T1000 (cell line): ENCODE measurements at places on chromosomes 7 and 10.

DNA sequence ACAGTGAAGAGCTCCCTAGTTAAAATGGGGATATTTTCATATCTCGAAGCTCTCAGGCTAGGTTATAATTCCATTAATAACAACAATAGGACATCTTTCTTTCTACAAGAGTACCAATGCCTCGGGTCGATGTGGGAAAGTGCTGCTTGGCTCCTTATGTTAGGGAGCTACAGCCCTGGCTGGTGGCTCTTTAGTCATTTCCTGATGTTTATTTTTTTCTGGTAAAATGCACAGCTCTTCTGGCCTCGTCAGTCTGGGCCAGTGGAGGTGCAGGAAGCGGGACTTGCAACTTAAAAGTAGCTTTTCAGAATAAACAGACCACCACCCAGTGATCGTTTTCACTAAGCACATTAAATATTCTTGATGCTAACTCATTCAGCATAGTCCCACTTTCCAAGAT is 58.3 kb downstream of the MKX start:
- DNase-seq: no peak

- DNase-seq: no peak
Observed at GRCh38 chr7:17158261-17158660, 140.2 kb upstream of the AHR start.

DNA sequence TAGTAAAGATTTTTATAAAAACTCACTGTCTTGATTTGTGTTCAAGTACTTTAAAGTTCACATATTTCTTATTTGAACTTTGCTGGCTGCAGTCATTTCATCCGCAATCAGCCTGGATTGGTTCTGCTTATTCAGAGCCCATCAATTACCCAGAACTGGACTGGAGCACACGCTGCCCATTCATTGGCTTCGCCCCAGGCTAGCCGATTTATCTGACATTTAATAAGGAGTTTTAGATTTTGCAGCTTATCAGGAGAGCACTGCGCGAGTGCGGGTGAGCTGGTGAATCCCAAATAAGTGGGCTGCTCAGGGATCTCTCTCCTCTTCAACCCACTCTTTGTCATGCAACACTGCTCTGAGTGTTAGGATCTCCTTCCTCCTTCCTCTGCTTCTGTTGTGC is 166.0 kb upstream of the GPR26 start:
- no peak for DNase-seq

- DNase-seq: no peak
Observed at GRCh38 chr10:65197935-65198334, 1676.7 kb downstream of the REEP3 start.

DNA sequence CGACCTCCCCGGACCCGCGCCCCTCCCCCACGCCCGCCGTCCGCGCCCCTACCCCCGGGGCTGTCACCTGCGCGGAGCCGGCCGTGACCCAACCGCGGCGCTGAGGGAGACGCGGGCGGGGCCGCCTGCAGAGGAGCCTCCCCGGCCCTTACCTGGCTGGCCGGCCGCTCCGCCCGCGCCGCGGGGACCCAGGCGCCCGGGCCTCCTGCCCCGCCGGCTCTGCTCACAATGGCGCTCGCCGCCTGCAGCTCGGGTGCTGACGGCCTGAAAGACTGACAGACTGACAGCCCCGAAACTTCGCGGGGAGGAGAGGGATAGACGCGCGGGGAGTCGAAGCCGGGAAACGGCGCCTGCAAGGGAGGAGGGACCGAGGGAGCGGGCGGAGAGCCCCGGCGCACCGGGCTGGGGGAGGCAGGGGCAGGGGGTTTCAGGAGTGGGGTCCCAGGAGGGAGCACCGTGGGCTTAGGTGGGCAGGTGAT is 393 bp downstream of the ZNF467 start:
- DNase-seq: no peak

GRCh38 chr7:18846765-18847215 is 270.6 kb downstream of the TWIST1 start:
- no peak for DNase-seq

DNA sequence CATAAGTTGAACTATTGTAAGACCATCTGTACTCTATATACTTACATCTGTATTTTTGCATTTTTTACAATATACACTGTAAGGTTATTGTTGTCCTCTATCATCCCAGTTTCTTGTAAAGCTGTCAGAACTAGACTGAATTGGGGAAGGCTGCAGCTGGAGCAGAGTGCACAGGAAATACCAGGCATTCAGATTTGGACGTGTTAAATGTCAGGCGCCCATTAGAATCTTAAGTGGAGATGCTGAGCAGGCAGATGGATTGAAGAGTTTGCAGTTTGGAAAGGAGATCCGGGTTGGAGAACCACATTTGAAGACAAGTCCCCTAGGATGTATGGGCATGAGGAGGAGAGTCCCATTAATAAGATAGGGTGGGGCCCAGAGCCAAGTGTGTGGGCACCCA is 40.4 kb downstream of the MTURN start:
- no peak for DNase-seq

- no peak for DNase-seq
Observed at GRCh38 chr10:97016728-97017473, 168.9 kb downstream of the SLIT1 start.

GRCh38 chr10:64394744-64395143 is 873.5 kb downstream of the REEP3 start:
- no peak for DNase-seq

- DNase-seq: no peak
Observed at GRCh38 chr7:72325561-72325960, 86.6 kb downstream of the CALN1 start.

DNA sequence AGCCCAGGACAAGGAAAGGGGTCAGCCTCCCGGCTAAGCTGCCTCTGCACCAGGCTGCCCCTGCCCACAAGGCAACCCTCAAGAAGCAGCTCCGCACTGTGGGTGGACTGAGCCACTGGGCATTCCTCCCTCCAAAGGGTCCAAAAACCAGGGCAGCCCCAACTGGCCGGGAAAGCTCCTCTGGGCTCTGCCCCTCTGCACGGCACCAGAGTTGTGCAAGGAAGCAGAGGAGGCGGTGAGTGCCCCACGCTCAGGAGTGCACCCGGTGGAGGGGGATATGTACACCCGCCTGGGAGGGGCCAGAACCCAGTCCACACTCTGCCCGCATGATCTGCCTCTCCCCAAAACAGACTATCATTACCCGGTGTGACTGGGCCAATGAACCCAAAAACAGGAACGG is 43.8 kb downstream of the PTPRN2 start:
- no peak for DNase-seq

GRCh38 chr7:23931633-23932032 is 221.6 kb downstream of the STK31 start:
- no peak for DNase-seq

- no peak for DNase-seq
Observed at GRCh38 chr7:86282014-86282682, 361.6 kb upstream of the GRM3 start.

DNA sequence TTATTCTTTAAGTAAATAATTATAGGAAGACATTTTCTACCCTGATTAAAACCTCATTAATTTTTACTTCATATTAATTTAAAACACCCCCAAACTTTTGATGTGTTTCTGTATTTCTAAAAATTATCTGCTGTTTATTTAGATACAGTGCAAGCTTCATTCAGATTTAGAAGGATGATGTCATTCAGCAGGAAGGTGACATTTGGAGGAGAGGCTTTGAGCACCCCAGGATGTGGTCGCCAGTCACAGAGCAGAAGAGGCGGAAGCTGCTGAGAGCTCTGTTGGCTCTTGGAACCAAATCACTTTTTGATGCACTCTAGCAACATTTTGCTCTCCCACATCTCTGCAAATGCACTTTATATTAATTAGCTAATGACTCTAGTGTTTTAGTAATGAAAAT is 233.9 kb upstream of the CACNA2D1 start:
- DNase-seq: no peak

DNA sequence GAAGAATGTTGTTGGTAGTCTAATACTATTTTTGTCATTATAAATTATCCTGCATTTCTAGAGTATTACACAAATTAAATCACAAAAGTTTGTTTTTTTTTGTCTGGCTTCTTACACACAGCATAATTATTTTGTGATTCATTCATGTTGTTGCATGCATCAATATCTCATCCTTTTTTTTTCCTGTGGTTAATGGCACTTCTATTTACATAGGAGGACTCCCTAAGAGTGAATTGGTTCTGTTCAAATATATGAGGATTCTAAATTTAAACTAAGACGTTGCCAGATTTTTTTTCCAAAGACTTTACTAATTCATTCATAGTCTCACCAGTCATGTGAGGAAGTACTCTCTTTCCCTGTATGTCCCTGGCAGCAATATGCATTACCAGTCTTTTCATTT is 303.3 kb downstream of the GPR37 start:
- DNase-seq: no peak

DNA sequence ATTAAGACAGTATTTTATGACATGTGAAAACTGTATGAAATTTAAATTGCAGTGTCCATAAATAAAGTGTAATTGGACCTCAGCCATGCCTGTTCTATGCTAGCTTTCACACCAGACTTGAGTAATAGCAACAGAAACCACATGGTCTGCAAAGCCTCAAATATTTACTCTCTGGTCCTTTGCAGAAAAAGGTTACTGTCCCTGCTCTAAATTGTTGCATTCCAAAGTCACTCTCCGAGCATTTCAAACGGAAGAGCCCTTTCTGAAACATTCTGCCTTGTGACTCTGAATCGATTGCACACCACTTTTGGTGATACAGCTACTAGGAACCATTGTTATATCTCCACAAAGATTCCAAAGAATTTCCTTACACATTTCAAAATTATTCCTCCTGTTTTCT is 81.0 kb upstream of the STK17A start:
- DNase-seq: no peak

- peak; percentile 94 for DNase-seq
Observed at GRCh38 chr10:18651324-18652007, at the start of gene NSUN6. TSS of gene NSUN6 (minus strand) at chr10:18651587. CDS start at chr10:18651203, 384 bp downstream.

DNA sequence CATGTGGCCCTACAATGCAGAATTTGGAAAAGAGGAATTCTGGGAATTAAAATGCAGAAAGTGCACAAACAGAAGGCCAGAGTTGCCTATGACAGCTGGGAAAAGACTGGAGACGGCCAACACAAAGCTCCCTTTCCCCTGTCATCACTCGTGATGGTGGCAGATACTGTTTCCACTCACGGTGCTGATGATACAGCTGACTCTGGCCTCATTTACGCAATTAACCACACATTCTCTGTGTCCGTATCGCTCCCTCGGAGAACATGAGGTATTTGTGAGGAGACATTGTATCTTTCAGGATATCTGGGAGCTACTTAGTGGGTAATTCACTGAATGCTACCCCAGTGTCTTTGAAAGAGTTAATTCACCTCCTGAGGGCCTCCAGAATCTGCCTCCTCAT is 172.8 kb downstream of the TAX1BP1 start:
- DNase-seq: no peak

DNA sequence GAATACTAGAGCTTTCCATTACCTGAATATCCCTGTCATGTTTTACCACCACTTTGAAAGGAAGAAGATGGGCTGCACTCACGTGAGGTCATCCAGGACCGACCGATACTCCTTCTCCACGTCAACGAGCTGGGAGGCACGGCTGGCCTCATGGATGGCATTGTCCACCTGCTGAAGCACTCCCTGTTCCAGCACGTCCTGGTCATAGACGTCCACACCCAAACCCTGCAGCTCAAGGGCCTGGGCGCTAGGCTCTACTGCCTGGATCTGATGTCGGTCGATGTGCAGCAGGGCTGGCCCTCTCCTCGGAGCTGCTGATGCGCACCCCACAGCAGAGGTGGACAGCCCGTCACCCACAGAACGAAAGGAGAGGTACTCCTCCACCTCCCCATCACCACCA is 6.5 kb downstream of the ERCC6 start:
- DNase-seq: no peak

GRCh38 chr10:100576282-100576635 is 40.5 kb downstream of the HIF1AN start:
- no peak for DNase-seq

DNA sequence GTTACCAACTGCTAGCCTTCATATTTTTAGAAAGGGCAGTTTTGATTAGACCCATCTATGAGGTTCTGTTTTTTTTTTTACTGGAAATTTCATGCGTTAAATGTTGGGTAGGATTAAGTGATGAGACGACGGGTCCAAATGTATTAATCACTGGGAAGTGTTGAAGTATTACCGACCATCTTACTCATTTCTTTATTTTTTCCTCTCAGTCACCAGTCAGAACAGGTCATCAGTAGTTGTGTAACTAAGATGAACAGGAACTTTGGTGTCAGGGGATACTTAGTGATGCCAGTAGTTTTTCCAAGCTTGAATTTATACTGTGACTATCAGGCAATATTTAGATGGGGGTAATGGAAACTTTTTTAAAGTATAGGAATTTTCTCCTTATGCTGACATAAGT is 14.2 kb downstream of the TFAM start:
- no peak for DNase-seq

- no peak for DNase-seq
Observed at GRCh38 chr10:48214716-48215485, 59.6 kb downstream of the FRMPD2 start.

- DNase-seq: no peak
Observed at GRCh38 chr7:154646126-154647013, 356.6 kb downstream of the PAXIP1 start.

GRCh38 chr10:84547616-84548015 is 219.2 kb downstream of the CCSER2 start:
- no peak for DNase-seq

DNA sequence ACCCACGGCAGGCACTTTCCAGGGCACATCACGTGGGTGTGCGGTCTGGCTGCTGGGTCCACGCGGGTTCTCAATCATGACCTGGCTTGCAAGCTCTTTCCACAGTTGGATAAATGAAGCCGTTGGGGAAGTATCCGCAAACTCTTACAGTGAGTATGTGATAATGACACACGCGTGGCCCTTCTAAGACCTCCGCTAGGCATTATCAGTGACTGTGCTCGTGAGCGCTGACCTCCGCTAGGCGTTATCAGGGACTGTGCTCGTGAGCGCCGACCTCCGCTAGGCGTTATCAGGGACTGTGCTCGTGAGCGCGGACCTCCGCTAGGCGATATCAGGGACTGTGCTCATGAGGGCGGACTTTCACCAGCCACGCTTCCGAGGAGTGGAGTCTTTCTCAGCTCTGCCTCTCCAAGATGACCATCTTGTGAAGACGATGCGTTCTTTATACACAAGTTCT is 107.0 kb downstream of the WDR37 start:
- no peak for DNase-seq

DNA sequence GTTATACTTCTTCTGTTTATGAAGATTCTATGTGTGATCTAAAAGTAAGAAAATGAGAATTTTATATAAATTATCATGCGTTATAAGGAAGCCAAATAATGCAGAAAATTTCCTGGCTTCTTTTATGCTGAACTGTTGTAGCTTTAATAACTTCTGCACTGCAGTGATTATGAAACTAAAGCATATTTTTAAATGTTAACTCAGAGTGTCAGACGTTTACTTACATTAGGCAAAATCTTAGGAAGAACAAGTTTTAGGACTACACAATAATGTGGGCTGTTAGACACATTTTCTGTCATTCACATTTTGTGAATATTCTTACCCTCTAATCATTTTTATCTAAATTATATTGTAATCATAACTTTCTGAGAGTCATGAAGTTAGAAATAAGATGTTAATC is 22.0 kb downstream of the GRM3 start:
- DNase-seq: no peak

GRCh38 chr10:24723386-24723787 is 300 bp downstream of the ARHGAP21 start:
- no peak for DNase-seq

GRCh38 chr7:144785521-144785920 is 50.3 kb downstream of the TPK1 start:
- no peak for DNase-seq

GRCh38 chr7:219581-220150 is 27.3 kb downstream of the FAM20C start:
- no peak for DNase-seq
